Neural progenitor cell (in vitro differentiated cells): ENCODE measurements at places on chromosomes 4 and X. TPM values are rescaled to one million over a fixed set of nuclear protein-coding genes. Genes with fewer than 3 reads are reported as not detected.
A peak's percentile ranks its signal among the peaks of the same experiment; 100 is the strongest.

DNA sequence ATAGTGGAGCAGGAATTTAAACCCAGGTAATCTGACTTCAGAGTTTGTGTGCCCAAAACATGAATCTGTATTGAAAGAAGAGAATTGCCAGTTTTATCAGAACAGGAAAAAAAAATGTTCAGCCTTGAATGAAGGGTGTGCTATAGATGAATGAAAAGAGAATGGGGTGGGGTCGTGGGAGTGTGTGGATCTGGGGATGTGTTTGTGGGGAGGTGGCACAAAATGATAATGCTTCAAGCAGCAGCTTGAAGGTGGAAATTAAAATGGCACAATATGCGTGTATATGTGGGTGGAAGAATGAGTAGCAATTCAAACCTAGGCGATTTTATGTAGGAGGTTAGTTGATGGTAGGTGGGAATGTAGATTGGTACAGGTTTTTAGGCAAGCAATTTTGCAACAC is 122.2 kb downstream of the IL1RAPL1 start:
- DNase-seq: no peak
- H3K27me3 ChIP-seq: no peaks in the 10 kb centered on the region
- H3K4me3 ChIP-seq: no peak overlapping the region
- no peak overlapping the region for H3K27ac ChIP-seq

GRCh38 chr4:110518889-110519490 is 43.0 kb downstream of the ENPEP start:
- no peaks in the 10 kb centered on the region for H3K4me1 ChIP-seq
- no peak overlapping the region for H3K4me3 ChIP-seq
- no peak overlapping the region for H3K27ac ChIP-seq

DNA sequence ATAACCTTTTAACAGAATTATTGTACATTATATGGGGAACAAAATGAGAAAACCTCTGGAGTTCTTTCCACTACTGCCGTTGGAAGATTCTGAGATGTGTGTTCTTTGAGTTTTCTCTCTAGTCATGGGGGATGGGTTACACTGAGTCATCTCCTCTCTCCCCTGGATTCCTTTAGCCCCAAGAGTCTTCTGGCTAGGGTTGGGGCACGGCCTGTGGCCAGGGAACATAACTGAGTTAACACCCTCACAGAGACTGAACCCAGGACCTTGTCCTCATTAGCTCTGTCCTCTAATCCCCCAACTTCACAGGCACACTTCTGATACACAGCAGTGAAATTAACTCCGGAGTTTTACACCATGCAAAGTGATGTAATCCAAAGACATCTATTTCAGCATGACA is 142.3 kb upstream of the F9 start:
- no peaks in the 10 kb centered on the region for H3K27me3 ChIP-seq
- H3K36me3 ChIP-seq: no peaks in the 10 kb centered on the region
- no peak overlapping the region for H3K27ac ChIP-seq
- no peak for DNase-seq
- no peaks in the 10 kb centered on the region for H3K4me1 ChIP-seq

- no peak overlapping the region for H3K4me3 ChIP-seq
- peak overlapping the region; percentile 75 for H3K27ac ChIP-seq
- no peaks in the 10 kb centered on the region for H3K36me3 ChIP-seq
- H3K4me1 ChIP-seq: peaks cover 15% of the 10 kb centered on the region
Measured at GRCh38 chr4:183635321-183635720, 23.7 kb downstream of the RWDD4 start.

GRCh38 chrX:34810364-34810763 is 132.2 kb upstream of the FAM47B start:
- no peak for DNase-seq
- no peaks in the 10 kb centered on the region for H3K27me3 ChIP-seq
- H3K27ac ChIP-seq: no peak overlapping the region
- H3K4me1 ChIP-seq: peaks cover 6% of the 10 kb centered on the region
- H3K4me3 ChIP-seq: no peak overlapping the region

DNA sequence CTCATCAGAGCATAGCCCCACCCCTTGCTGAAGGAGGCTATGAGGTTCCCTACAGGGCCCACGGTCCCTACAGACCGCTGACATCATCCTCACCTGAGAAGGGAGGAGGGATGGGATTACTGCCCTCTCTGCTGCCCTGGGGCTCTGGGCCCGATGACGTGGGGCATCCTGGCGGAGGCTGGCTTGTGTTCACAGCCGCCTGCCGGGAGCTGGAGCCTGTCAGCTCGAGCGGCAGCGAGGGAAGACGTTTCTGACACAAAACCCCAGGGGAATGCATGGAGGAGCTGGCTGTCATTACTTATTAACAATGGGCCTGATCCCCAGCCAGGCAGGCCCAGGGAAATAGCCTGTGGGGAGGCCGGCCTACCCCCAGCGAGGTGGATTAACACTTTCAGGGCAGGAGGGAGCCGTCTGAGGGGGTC is 106.6 kb upstream of the ATP6AP2 start:
- H3K4me3 ChIP-seq: peak overlapping the region; percentile 19
- H3K36me3 ChIP-seq: no peaks in the 10 kb centered on the region
- no peaks in the 10 kb centered on the region for H3K27me3 ChIP-seq
- H3K27ac ChIP-seq: peak overlapping the region; percentile 85
- peaks cover 43% of the 10 kb centered on the region for H3K4me1 ChIP-seq

The GAGE12F gene
- total RNA-seq: not detected in 2 replicates

The SLC2A9 gene
- not detected in 2 replicates for total RNA-seq

The FHDC1 gene
- 3.0 and 4.8 TPM in 2 replicates for total RNA-seq

The MAGEB17 gene
- 0.09 TPM in 1 of 2 replicates, not detected in the other for total RNA-seq
